SJSA1 (cell line): ENCODE measurements at places on chromosomes 13 and 19.

DNA sequence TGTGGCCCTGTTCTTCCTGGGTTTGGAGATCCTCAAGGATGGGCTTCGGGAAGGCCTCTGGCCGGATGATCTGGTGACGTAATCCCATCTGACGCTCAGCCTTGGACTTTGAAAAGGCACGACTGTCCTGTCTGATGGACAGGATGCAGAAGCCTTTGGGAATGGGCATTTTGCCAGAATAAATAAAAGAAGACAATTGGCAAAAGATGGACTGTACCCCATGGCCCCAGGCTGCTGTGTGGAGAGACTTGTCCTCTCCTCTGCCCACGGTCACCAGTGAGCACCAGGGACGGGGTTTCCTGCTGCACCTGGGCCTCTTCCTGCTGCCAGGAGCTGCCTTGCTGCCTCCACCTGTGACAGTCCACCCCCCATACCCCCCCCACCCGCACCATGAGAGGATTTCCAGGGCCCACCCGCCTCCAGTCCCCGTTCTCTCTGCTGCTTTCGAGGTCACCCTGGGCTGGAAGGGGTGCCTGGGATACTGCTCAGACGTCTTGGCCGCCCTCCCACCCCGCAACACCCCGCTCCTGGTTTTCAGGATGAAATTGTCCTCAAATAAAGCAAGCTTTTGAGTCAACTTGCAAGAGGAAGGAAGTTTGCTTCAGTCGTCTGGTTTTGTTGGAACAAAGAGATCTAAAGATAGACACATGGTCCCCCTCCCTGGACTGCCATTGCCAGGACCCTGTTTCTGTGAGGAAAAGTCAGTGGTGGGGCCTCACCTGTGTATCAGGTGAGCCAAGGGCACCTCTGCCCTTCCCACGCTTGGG lies 40.9 kb downstream of the MCF2L start:
- no peak for DNase-seq

DNA sequence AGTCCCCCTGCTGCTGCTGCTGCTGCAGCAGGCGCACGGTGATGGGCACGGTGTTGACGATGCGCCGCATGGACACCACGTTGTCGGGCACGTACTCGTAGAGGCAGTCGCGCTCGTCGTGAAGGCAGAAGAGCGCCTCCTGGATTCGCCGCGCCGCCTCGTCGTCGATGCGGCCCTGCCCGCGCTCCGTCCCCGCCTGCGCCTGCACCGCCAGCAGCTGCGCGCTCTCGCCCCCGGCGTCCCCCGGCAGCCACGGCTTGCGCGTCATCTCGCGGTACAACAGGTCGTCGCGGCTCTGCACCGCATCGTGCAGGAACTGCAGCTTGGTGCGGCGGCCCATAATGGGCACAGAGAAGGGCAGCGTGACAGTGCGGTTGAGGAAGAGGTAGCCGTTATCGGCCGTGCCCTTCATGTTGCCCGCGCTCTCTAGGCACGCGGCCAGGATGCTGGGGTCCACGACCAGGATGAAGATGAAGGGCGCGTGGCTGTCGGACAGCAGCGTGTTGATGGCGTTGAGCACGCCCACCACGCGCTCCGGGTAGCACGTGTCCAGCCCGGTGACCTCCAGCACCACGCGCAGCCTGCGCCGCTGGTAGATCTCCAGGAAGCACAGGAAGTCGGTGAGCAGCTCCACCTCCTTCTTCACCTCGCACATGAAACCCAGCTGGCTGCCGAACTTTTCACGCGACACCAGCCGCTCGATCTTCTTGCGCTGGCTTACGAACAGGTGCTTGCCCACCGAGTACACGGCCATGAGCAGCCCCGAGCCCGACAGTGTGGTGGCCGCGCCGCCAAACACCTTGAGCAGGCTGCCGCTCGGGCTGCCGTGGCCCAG lies 8.1 kb downstream of the NKPD1 start:
- DNase-seq, result peak; percentile 61

DNA sequence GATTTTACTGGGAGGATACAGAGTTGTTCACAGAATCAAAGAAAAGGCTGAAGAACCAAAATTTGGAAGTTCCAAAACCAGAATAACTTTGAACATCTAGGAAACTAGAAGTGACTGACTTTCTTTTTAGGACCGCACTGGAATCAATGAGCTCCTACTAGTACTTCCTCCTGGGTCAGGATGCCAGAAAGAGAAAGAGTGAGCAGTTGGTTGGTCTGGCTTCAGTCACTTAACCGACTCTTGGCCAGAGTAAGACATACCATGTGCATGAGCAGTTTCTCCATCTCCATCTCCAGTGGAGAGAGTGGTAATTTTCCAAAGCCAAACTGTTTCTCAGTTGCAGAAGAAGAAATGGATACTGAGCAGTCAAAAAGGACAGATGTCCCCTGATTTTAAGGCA lies 27.1 kb upstream of the MTUS2 start:
- DNase-seq, result no peak

DNA sequence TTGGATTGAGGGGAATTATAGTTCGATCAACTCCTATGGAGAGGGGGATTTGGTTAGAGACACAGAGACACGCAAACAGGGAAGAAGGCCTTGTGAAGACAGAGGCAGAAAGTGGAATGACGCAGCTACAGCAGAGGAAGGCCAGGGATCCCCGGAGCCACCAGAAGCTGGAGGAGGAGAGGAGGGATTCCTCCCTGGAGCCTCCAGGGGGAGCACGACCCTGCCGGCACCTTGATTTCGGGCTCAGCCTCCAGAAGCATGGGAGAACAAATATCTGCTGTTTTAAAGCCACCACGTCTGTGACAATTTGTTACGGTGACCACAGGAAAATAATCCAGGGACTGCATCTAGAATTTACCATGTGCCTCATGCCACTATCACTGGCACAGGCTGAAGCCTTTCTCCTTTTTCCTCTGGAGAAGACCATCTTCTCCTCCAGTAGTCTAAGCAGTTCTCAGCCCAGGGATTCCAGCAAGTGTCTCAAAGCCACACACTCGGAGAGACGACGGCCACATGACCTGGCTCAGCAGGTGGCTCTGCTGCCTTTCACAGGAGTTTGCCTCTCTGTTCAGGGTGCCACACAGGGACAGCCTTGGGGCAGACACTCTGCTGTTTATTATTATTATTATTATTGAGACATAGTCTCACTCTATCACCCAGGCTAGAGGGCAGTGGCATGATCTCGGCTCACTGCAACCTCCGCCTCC lies 39.9 kb upstream of the CCNE1 start:
- DNase-seq, result no peak

DNA sequence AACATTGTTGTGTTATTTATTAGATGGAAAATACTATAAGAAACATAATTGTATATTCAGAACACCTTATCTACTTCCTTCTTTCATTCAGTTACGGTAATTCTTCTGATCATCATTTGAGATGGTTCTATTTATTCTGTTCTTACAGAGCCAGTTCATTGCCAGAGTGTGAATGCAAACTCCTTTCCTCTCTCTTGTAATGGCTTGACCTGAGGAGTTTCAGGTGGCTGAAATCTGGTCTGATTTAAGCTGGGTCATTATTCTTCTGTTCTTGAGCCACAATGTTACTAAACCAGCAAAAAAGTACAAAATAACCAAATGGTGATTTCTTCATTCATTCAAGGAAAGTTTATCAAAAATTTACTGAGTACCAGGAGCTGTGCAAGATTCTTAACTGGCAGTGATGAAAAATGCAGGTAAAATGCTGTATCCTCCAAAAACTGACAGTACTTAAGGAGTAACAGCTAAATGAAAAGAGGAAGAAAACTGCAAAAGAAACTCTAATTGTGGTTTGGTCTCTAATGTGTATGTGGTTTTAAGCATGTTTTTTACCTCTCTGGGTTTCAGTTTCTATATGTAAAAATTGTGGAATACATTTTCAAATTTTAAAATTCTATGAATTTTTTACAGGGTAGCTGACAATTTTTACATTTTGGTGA lies 182.4 kb upstream of the UFM1 start:
- no peak for DNase-seq

GRCh38 chr13:32234914-32235313 lies 80.2 kb downstream of the ZAR1L start:
- DNase-seq, result peak; percentile 33

GRCh38 chr19:17220207-17220758 lies 5.1 kb downstream of the USE1 start:
- peak; percentile 79 for DNase-seq

GRCh38 chr19:32997716-32998355 lies 25.8 kb downstream of the FAAP24 start:
- DNase-seq, result no peak

DNA sequence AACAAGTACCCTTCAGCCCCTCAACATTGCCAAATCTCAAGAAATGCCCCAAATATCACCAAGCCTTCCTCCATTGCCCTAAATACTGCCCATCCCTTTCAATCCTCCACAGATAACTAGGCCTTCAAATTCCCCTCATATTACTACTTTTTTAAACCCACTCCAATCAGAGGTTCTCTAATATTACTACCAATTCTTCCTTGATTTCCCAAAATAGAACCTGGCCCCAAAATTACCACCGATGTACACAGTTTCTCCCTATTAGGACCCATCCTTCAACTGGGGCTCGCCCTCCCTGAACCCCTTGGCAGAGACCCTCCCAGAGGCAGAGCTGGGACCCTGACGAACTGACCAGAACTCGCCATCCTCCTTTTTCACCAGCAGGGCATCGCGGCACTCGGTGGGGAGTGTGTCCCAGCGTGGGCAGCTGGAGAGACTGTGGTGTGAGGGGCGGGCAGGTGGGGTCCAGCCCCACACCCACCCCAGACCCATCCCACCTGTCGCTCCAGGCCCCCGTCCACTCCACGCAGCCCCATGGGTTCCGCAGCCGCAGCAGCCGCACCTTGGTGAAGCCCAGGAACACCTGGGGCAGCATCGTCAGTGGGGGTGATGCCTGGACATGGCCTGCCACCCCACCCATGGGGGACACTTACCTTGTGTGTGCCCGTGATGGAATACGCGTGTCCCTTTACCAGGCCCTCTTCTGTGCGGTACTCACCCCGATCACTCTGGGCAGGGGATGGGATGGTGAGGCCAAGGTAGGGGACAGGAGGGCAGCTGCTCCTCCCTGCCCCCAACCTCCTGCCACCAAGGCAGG lies 6.1 kb downstream of the CAPN12 start:
- DNase-seq, result no peak

GRCh38 chr13:53020764-53021335 lies 7.8 kb upstream of the OLFM4 start:
- no peak for DNase-seq

DNA sequence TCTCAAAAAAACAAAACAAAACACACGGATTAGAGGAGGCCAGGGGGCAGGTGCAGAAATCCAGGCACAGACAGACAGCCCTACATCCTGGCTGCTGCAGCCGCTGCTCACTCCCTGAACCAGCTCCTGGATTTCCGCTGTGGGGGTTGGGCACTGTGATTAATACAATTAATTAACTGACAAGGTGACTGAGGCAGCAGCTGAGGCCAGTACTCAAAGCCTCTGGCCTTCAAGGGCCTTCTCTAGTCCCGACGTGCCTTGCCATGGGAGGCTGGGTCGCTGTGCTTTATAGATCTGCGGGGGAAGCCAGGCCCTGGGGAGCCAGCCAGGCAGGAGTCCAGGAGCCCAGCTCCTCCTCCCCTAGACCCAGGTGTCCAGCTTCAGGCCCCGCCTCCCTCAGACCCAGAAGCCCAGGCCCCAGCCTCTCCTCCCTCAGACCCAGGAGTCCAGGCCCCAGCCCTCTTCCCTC lies 4.6 kb downstream of the NECTIN2 start:
- DNase-seq, result no peak

DNA sequence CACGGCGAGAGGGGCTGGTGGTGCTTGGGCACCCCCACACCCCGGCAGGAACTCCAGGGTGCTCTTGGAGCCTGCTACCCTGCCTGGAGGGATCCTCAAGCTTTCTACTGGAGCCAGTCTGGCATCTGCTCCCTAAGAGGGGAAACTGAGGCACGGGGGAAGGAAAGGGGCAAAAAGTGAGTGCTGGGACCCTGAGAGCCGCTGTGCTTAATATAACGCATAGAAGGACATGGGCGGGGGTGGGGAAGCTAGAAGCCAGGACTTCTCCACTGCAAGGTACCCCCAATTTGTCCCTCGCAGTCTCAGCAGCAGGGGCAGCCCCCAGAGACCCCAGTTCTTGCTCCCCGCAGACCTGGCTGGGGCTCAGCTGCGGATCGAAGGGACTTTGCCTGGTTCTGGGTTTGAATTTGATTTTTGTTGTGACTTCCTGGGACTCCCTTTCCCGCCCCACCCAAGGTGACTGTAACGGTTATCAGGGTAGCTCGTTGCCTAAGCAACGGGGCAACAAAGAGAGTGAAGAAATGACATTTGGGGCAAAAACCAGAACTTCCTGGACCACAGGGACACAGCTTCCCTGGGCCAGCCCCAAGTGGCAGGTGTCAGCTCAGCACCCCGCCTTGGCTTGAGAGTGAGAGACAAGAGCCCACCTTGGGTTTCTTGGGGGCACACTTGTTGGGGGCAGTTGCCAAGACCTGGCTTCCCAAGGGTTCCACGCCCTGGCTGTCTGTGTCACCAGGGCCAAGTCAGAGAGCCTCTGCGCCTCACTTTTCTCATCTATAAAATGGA lies 638 bp downstream of the ADGRE5 start:
- peak; percentile 42 for DNase-seq

DNA sequence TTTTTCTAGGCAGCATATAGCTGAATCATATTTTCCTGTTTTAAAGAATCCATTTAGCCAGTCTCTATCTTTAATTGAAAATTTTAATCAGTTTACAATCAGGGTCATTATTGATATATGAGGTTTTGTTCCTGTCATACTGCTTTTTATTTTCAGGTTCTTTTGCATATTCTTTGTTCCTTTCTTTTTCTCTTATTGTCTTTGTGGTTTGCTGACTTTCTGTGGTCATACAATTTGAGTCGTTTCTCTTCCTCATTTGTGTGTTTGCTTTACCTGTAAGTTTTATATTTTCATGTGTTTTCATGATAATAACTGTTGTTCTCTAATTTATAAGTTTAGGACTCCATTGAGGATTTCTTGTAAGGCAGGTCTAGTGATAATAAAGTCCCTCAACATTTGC lies 812.6 kb downstream of the DACH1 start:
- no peak for DNase-seq

DNA sequence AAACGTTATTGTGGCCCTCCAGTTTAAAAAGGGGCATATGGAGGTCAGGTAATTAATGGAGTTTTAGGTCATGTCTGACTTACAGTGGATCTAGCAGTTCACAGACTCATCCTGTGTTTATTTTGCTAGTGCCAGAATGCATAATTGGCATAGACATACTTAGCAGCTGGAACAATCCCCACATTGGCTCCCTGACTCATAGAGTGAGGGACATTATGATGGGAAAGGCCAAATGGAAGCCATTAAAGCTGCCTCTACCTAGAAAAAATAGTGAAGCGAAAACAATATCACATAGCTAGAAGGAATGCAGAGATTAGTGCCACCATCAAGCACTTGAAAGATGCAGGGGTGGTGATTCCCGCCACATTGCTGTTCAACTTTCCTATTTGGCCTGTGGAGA lies 610.7 kb downstream of the SLITRK5 start:
- no peak for DNase-seq

DNA sequence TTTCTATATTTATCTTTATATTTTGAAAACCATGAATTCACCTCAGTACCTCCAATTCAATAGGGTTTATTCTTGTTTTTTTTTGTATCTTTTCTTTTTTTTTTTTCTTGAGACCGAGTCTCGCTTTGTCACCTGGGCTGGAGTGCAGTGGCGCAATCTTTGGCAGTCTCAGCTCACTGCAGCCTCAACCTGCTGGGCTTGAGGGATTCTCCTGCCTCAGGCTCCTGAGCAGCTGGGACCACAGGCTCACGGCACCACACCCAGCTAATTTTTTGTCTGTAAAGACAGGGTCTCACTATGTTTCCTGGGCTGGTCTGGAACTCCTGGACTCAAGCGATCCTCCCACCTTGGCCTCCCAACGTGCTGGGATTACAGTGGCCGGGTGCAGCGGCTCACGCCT lies 23.1 kb upstream of the EVI5L start:
- no peak for DNase-seq
